Retinal pigment epithelial cell (primary cell): ENCODE measurements at places on chromosomes 6 and 20.

DNA sequence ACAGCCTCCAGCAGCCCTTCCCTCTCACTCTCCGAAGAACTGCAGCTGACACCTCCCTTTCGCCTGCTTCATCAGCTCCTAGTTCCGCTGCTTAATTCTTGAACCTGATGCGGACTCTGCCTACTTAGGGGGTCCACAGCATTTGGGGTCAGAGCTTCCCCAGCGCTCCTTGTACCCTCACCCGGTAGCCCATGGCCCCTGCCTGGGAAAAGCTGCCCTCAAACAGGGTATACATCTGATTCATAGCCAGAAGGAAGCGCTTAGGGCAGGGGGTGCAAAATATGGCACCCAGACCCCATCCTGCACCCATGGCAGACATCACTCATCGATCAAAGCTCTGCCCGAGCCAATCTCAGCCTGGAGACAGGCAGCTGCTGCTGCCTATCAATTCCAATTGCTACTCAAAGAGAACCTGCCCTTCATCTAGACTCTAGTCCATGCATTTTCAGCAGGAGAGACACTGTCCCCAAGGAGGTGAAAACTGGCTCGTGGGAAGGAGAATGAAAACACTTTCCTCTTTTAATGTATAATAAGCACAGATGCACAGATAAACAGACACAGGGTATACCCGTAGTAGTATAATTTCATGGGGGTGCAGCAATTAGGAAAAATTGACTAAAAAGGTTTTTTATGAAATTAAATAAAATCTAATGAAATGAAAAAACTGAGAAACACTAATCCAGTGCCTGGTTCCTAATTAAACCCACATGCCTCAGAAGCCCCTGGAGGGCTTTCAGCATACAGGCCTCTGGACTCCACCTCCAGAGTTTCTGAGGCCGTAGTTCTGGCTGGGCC is 194.8 kb downstream of the PREX1 start:
- DNase-seq = no peak

DNA sequence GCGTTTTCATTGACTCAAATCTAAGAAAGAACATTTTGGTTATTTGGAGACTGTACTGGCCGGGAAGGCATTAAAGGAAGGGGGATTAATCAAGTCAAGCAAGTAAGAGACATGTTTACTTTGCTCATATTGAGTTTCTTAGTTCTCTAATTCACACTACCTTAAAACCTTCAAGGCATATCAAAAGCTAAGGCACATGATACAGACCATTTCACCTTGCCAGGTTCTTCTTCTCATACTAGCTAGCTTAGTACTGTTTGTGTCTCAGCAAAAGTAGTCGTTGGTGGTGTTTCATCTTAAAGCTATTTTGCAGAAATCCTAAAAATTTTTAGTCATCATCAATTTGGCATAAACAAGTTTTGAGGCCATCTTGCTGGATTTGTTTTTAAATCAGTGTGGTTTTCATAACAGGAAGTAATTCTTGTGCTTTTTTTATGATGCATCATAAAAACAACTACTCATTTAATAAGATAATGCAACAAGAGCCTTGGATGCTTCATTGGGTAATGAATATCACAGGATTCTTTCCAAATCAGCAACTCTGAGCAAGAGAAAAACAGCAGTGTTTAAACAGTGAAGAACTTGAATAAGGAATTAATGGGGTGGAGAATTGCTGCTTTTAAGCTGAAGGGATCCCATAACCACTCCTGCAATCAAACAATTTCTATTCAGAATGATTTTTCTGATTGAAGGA is 425.3 kb downstream of the EPM2A start:
- no peak for DNase-seq

GRCh38 chr6:55184782-55185530 is 10.6 kb downstream of the HCRTR2 start:
- no peak for DNase-seq

- DNase-seq = no peak
Measured at GRCh38 chr20:32560989-32561830, 23.9 kb downstream of the NOL4L start.
